Foreskin keratinocyte (primary cell): ENCODE measurements at places on chromosomes 6 and 20. TPM values are rescaled to one million over a fixed set of nuclear protein-coding genes. Genes with fewer than 3 reads are reported as not detected.
A peak's percentile ranks its signal among the peaks of the same experiment; 100 is the strongest.

NMBR gene
- total RNA-seq, result not detected in 2 replicates

DNA sequence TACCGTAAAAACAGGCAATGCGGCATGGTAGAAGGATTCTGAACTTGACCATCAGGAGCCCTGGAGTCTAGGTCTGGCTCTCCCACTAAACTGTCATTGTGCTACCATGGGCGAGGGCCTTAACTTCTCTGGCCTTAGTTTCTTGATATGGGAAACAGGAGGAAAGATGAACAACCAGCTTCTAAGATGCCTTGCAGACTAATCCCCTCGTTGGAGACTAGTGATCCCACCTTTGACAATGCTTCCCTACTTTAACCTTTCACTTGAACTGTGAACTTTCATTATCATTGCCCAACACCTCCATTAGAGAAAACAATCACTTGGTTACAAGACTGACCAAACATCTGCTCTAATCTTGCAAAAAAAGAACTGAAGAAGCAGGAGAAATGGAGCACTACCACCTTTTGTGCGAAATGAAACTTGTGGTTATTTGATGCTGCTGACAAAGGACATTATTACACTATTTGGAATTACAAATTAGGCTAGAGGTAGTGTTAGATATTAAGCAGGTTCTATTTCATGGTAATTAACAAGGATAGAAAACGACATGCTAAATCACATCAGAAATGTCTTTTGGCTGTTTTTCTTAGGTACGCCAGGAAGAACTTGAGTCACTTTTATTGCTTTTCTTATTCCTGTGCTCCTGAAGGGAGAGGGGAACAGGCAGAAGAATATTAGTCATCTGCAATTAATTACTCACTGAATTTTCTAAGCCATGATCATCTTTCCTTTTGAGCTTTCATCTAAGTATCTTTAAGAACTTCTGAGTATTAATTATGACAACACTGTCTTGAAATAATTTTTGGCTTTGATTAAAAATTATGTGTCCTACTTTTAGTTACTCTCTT is 39.1 kb upstream of the ARHGAP18 start:
- DNase-seq, result peak; percentile 76

GRCh38 chr6:151493804-151494234 is at the start of gene CCDC170:
Gene CCDC170, plus strand, starts transcription at chr6:151494017. Its CDS starts 112 bp downstream, at chr6:151494129.
- DNase-seq, result no peak

GRCh38 chr20:9523636-9524035 is 9.2 kb downstream of the LAMP5 start:
- DNase-seq, result no peak

GRCh38 chr20:45374966-45375365 is 3.2 kb downstream of the TP53TG5 start:
- no peak for DNase-seq

RGS17 gene
- 0.24 and 0.32 TPM in 2 replicates for total RNA-seq

DNA sequence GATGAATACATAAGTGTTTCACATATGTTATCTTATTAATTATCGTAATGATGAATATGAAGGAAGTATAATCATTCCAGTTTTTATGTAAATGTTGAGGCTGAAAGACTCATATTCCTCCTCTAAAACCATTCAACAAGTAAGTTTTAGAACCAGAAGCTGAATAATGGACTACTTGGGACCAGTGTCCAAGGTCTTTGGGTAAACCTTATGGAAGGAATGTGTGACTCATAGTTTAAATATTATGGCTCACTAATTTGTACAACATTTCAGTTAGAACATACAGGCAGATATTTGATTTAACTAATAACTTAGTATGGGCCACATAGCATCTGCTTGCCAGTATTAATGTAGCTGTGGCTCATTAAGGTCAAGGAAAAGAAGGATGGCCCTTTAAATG is 209.6 kb downstream of the TFAP2B start:
- DNase-seq, result no peak

DNA sequence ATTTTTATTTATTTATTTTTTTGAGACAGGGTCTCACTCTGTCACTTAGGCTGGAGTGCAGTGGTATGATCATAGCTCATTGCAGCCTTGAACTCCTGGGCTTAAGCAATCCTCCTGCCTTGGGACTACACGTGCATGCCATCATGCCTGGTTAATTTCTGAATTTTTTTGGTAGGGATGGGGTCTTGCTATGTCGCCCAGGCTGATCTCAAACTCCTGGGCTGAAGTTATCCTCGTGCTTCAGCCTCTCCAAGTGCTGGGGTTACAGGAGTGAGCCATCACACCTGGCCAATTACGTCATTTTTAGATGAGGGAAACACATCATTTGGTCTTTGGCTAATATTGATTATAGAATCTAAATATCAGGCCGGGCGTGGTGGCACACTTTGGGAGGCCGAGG is 32.1 kb downstream of the SOX4 start:
- DNase-seq, result no peak

DNA sequence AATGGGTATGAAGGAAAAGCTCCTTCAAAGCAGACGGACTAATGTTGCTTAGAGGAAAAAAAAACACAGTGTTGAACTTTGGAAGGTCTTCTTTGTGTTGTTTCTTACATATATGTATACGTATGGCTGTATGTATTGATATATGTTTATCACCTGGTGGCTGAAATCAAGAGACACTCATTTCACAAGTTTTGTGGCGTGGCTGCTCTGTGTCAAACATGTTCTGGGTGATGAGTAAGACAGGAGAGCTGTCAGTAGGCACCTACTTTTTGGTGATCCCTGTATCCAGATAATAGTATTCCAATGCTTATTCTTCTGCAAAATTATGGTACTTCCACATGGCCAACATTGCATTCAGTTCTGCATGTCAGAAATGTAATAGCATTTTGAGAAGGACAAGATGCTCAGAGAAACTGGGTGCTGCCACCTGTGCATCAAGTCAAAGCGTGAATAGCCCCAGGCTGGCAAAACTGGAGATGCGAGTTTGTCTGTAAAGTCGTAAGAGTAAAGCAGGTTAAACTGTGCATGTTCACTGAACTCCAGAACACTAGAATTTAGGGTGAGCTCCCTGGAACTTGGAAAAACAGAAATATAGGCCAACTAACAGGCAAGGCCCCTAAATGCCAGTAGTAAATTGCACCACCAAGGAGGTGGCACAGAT is 67.9 kb downstream of the ARMC2 start:
- DNase-seq, result no peak

CDC25B gene
- total RNA-seq, result 58.4 and 69.9 TPM in 2 replicates

- DNase-seq, result peak; percentile 57
Measured at GRCh38 chr6:90393232-90393884, 96.7 kb upstream of the BACH2 start.

DNA sequence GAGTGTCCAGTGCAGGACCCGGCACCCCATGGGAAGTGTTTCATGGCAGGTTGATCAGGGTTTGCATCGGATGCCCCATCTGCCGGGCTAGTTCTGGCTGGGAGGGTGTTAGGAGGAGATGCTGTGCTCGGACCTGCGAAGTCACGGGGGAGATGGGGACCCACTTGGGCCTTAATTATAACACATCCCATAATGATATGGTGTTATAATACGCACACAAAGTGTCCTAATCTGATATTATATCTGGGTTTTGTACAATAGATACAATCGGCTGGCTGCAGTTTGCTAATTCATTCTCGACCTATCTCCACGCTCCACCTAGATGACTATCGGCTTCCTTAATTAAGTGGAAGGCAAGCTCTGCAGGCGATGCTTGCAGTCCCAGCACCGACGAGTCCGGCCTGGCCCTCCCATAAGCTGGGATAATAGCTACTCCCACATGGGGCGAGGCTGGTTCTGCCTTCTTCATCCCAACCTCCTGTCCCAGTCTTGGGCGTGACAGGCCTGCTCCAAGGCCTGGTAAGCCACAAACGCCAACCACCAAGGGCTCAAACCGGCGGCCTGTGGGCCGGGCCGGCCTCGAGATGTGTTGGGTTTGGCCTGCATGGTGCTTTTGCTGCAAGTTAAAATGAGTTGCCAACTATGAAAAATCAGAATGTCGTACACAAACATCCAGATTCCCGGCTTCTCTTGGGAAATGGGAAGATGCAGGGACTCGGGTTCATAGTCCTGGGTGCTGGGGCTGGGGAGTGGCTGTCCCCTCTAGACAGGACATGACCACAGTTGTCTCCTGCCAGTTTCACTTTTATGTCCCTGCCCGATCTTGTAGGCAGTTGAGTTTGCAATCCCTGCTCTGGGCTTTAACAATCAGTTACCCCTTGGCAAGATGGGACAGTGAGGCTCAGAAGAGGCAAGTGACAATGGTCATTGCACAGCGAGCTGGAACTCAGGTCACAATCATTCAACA is 32.7 kb downstream of the CEBPB start:
- no peak for DNase-seq

DNA sequence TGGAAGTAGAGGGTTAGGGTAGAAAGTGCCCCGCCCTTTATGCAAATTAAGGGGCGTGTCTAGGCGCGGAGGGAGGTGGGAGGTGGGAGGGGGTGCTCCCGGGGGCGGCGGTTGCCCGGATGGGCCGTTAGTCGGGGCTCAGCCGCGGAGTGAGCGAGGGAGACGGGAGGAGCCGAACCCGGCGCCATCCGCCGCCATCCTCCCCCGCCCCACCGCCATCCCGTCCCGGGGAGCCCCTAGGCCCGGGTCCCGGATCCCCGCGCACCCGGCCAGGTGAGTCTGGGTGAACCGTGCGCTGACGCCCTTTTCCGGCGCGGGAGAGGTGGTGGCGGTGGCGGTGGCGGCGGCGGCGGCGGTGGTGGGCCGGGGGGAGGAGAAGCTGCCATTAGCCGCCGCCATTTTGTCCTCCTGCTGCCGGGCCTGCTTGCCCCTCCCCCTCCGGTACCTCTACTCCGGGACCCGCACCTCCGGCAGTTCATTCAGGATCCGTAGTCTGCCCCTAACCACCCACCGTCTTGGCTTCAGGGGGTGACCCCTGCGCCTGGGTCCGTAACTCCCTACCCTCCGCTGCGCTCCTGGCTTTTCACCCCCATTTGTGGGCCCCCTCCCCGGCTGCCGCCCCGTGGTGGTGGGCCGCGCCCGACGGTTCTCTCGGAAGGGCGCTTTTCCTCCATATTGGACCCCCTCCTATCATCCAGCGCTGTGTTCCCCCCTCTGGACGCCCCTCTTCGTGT is at the start of gene PRRC2A:
Gene PRRC2A, plus strand, starts transcription at position 130 of the 734 bp plus-strand sequence. CDS start 2,075 bp downstream, outside the sequence.
- DNase-seq, result no peak

GRCh38 chr6:47817749-47818148 is 35.9 kb downstream of the OPN5 start:
- no peak for DNase-seq

DNA sequence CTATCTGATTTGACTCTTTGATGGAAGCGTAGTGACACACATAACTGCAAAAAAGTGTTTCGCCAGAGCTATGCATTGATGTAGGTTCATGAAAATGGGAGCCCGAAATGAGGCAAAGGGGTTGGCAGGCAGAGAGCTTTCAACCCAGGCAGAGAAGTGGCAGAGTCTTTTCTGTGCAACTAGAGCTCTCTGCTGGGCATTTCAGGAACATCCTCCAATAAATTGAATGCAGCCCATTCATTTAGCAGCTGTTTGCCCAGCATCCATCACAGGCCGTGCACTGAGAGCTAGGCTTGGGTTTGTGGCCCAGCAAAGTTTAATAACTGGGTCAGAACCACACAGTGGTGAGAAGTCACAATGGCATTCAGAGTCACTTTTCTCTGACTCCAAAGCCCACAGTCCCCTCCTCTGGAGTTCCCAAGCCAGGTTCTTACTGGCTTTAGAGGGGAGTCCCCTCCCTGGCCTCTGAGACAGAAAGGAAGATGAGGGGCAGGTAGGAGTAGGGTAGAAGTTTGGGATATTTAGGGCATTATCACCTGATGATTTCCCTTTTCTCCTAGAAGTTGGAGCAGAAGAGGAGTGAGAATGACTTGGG is 31.8 kb upstream of the ELMO2 start:
- DNase-seq, result peak; percentile 37

SPDEF gene
- 0.07 TPM in 1 of 2 replicates, not detected in the other for total RNA-seq

DNA sequence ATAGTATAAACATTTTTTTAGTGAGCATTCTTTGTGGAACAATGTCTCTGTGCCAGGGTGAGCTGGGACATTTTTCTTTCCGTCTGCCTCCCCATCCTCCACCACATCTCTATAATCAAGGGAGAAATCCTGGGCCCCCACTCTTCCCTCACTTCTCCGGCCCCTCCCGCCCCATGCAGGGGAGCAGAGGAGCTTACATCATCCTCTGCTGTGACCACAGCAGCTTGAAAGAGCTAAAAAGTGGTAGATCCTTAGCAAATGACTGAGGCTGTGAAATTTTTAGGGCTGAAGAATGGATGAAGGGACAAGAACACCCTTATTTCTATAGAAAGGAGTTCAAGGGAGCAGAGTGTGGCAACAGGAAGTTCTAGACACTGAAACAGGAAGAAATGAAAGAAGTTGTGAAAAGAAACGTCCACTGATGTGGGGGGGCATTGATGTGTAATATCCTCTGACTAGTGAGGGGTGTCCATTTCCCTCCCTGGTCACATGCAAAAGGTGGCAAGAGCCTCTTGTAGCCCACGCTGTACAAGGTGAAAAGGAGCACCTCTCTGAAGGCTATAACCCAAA is 380.3 kb upstream of the JARID2 start:
- no peak for DNase-seq

- no peak for DNase-seq
Measured at GRCh38 chr20:63567136-63567385, 7.0 kb downstream of the HELZ2 start.

GRCh38 chr6:138719011-138719635 is 54.4 kb upstream of the CCDC28A start:
- DNase-seq, result no peak

DNA sequence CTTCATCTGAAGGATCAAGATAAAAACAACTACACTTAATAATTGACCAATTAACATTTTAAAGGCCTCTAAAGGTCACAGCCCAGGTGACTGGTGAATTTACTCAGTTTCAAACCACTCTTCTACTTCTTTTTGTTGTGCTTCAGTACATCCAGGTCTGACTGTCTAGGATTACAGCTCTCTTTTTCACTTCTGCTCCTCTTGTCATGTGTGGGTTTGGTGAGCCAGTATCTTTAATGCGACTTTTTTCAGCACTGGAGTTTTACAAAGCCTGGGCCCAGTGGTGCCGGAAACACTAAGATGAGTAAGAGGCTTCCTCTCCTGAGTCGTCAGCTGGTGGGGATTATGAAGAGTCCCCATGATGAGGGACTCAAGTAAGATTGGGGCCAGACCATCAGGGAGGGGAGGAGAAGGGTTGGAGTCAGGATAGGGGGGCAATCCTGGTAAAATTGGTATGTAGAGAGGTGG is 27.0 kb downstream of the HECA start:
- no peak for DNase-seq

UBE2V1 gene
- total RNA-seq, result 79.8 and 81.9 TPM in 2 replicates

GRCh38 chr6:113019176-113019575 is 672.0 kb downstream of the RFPL4B start:
- DNase-seq, result no peak
